ENCODE measurements at places on chromosomes 4 and X.

DNA sequence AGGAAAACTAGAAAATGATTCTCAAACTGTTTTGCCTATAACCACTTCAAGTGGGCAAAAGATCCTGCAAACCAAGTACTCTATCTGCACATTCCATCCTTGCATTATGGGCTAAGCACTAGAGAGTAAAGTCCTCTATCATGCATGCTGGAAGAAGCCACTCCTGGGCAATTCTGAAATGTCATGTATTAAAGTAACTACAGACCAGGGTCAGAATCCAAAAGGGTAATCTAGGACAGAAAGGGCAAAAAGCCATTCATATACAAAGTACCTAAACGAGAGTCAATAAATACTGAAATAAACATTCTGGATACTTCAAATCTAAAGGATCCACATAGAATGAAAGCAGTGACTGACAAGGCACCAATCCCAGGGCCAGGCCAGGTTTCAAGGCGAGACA is 1.0 kb downstream of the SNX12 start:
- DNase-seq, result no peak

GRCh38 chr4:174210952-174211490 is 72.4 kb downstream of the FBXO8 start:
- no peak for DNase-seq

DNA sequence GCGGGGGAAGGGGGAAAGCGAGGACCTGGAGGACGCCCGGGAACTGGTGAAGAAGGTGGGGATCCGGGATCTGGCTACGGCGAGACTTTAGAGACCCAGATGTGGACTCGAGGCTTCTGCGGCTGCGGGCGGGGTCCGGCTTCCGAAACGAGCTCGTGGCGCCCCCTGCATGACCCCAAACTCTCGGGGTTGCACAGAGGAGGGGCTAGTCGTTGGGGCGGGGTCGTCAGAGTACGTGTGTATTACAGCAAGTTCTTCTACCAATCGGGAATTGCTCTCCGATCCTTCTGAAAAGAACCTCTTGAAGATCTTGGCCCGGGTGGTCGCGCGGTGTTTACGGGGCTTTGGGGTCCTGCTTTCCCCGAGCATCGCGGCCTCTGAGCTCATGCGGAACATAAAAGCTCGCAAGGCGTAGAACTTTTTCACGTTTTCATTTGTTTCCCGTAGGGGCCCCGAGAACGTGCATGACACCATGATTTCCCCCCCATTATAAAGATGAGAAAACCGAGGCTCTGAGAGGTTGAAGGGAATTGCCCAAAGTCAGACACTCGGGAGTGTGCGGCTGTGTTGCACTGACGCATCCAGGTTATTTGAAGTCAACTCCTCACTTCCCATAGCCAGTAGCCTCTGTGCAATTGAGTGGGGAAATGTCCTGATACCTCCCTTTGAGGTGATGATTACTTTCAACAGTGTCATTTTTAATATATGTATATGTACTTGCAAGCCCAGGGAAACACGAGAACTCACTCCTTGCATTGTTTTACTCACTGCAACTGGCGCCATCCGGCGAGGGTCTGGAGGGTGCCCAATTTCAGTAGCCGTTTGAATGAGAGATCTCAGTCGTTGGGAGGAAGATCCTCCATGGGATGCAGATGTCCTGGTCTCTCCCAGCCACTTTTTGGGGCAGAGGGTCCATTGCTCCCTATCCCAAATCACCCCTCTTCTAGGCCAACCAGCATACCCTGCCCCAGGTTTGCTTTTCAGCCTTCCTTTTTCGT is at the start of gene BEND4:
Gene BEND4, minus strand, starts transcription at position 149 of the 998 bp plus-strand sequence. CDS start 512 bp downstream, outside the sequence.
- DNase-seq, result no peak

- DNase-seq, result no peak
Observed at GRCh38 chrX:103927030-103927429, 35.4 kb upstream of the TMSB15B start.

- no peak for DNase-seq
Observed at GRCh38 chr4:108683479-108683878, 33.1 kb downstream of the OSTC start.

DNA sequence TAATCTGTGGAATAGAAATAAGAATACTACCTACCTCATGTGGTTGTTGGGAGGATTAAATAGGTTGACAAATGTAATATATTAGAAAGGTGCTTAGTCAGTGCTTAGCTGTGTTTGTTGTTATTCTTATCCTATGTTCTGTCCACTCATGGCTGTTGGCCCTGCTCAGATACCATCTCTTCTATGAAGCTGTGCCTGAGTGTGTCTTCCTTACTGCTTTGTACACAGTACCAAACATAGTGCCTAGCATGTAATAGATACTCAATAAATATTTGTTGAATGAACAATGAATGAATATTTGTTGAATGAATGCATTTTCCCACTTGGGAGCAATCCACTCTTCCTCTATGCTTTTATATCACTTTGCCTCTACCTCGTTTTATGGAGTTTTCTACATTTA is 57.2 kb downstream of the NHS start:
- no peak for DNase-seq

GRCh38 chrX:118637997-118638396 is 89.4 kb upstream of the IL13RA1 start:
- no peak for DNase-seq

DNA sequence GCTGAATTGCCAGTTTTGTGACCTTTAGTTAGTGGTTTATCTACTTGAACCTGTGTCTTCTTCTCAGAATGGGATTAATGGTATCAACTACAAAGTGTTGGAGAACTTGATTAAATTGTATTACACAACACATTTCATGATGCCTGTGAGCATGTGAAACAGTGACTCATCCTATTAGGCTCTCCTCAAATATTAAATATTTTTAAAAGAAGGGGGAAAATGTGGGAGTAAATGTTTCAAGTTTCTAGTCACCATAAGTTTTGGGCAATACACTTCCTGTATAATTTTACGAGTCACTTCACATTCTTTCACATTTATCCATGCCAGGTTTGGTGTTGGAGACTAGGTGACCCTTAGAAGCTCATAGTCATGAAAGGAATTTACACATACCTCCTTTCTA is 147.0 kb downstream of the HS3ST1 start:
- DNase-seq, result no peak

- no peak for DNase-seq
Observed at GRCh38 chr4:185695743-185696142, 116.3 kb downstream of the SORBS2 start.

DNA sequence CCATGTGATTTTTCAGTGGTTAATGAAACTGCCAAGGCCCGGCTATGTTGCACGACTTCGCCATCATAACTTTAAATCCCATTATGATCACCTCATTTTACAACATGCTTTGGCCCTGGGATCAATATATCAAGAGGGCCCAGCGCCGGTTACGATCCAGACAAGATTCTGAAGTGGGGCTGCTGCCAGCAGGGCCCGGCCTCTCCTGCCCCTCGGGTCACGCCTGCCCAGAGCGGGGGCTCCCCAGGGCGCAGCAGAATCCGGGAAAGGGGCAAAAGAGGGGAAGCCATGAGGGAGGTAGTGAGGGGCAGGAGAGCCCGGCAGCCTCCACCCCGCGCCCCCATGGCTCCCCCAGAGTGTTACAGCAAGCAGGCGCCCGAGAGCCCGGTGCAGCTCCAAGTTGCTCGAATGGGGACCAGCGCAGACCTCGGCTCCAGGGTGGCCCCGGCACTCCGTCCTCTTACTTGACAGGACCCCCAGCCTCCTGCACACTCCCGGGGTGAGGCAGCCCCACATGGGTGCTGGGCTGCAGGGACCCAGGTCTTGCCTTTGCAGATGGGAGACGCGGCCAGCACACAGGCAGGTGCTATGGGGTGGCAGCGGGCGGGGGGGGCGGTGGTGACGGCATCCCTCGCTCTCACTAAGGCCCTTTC is 129.8 kb upstream of the NKX1-1 start:
- DNase-seq, result no peak

DNA sequence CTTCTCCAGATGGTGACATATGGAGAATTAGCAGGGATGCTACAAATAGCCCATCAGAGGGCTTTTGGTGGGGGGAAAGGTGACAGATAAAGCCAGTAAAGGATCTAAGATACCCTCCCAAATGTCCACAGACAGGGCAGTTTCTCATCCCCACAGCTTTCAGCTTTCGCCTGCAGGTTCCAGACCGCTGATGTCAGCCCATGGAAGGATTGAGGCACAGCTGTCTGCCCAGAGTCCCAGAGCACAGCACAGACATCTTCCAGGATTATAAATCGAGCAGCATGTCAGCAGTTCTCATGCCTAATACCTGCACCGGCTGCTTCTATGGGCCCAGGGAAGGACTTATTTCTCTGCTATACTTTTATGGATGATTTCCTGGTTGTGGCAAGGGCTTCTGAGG is 96.7 kb upstream of the MXRA5 start:
- no peak for DNase-seq

GRCh38 chrX:12751887-12752286 is 39.3 kb upstream of the PRPS2 start:
- DNase-seq, result no peak

GRCh38 chrX:71181910-71182799 is 37.5 kb downstream of the NLGN3 start:
- peak; percentile 94 for DNase-seq

GRCh38 chr4:102114118-102114630 is 231.1 kb downstream of the SLC39A8 start:
- DNase-seq, result no peak

- DNase-seq, result no peak
Observed at GRCh38 chr4:26468283-26468949, 21.9 kb downstream of the CCKAR start.

GRCh38 chrX:10496345-10496965 is 123.9 kb downstream of the MID1 start:
- DNase-seq, result no peak

- DNase-seq, result peak; percentile 34
Observed at GRCh38 chr4:40149960-40150385, 46.9 kb upstream of the RHOH start.

GRCh38 chrX:19549838-19550237 is 34.5 kb upstream of the MAP3K15 start:
- DNase-seq, result no peak

GRCh38 chr4:43276321-43276720 is 383.8 kb downstream of the GRXCR1 start:
- DNase-seq, result no peak

DNA sequence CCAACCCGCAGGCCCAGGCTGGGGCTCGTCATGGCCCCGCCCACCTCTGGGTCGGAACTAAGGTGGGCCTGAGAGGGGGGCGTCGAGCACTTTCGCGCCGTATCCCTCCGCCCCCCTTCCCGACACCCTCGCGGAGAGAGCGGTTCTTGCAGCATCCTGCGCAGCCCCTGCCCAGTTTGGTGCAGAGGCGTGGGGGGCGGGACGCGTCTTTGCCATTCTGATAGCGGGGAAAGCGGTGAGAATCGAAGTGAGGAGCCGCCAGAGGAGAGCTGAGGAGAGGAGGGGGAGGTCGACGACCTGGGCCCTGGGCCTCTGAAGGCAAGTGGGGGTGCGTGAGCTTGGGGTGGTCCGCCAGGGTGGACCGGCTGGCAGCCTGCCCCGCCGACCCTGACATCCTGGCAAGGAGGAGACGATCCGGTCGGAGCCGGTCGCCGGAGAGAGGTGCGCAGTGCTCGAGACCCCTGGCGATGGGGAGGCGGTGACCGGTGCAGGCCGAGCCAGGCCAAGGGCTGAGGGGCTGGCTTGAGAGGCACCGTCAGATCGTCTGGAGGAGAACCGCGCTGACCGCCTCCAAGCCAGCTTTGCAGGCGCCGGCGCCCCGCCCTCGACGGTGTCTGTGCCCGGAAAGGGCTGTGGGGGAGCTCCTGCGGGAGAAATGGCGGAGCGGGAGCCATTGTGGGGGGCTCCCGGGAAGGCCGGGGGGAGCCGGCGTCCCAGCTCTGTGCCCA is 25.5 kb downstream of the GPRASP3 start:
- no peak for DNase-seq

- DNase-seq, result no peak
Observed at GRCh38 chr4:57401586-57401985, 291.4 kb upstream of the IGFBP7 start.

- no peak for DNase-seq
Observed at GRCh38 chr4:183240581-183241321, 79.3 kb downstream of the CLDN22 start.

DNA sequence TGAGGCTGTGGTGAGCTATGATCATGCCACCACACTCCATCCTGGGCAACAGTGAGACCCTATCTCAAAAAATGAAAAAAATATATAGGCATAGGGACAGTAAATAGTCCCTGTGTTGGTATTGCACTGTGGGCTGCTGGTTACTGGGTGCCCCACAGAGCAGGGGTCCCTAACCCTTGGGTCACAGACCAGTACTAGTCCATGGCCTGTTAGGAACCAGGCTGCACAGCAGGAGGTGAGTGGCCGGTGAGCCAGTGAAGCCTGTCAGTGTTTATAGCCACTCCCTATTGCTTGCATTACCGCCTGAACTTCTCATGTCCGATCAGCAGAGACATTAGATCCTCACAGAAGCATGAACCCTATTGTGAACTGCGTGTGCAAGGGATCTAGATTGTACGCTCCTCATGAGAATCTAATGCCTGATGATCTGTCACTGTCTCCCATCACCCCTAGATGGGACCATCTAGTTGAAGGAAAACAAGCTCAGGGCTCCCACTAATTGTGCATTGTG is 106.5 kb downstream of the TNIP2 start:
- DNase-seq, result no peak

- DNase-seq, result no peak
Observed at GRCh38 chr4:64940698-64941097, 531.4 kb upstream of the TECRL start.

- no peak for DNase-seq
Observed at GRCh38 chrX:15340867-15341266, 5.5 kb upstream of the PIGA start.

DNA sequence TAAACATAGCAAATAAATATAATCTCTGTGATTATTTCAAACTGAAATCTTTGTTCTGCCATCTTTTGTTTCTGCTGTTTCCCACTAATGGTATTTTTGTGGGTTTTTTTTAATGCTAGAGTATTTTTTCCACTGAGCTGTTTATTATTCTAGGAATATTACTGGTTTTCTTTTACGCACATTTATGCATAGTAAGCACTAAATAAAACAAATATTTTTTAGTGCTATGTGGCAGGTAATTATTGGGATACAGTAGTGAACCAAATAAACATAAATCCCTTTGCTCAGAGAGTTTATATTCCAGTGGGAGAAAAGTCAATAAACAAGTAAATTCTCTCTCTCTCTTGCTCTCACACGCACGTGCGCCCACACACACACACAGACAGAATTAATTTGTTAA is 397.4 kb downstream of the PRDM5 start:
- DNase-seq, result no peak

DNA sequence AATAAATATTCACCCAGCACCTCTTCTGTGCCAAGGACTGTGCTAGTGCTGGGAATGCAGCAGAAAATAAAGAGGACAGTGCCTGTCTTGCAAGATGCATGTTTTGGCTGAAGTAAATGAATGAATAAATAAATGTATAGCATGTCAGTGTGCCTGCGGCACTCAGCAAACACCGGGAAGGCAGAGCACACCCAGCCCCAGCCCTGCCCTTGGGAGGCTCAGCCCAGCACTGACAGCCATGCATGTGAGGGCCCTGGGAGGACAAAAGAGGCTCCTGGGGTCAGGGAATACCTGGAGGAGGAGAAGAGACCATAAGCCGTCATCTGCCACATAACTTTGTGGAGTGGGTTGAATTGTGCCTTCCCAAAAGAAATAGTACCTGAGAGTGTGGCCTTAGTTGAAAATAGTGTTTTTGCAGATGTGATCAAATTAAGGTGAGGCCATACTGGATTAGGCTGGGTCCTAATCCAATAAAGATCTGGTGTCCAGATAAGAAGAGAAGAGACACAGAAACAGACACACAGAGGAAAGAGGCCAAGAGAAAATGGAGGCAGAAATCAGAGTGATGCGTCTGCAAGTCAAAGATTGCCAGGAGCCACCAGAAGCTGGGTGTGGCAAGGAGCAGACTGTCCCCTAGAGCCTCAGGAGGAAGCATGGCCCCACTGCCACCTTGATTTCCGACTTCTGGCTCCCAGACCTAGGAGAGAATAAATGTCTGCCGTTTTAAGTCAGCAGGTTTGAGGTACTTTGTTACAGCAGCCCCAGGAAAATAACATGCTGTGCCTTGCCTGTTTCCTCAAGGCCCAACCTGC is 16.3 kb downstream of the C4orf50 start:
- DNase-seq, result no peak

Data from globus pallidus (tissue), 1 donor.